Memory B cell (primary cell): ENCODE measurements at places on chromosomes 5 and 9.

DNA sequence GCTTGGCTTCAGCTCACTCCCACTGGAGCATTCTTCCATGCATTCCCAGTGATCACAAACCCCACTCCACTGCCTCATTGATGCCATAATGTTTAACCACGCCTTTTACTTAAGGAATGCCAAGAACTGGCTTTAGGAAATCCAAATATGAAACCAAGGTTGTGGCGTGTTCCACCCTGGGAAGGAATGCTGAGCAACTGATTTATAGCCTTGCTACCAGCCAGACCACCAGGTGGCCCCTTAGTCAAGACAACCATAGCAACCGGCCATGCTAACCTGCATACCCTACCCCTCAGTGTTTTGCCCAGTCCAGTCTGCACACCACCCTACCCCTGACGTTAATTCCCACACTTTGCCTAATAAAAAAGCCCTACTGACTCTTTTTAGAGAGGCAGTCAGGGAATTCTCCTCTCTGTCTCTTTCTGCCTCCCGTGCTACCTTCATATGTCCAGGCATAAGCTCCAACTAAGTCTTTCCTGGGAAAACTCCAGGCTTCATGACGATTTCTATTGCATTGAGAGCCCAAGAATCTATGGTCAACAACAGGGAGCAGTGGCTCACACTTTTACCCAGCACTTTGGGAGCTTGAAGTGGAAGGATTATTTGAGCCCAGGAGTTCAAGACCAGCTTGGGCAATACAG, 27.0 kb upstream of the PRRC2B start:
- no peak for DNase-seq

- no peak for DNase-seq
Measured at GRCh38 chr5:100840789-100841188, 62.3 kb downstream of the ST8SIA4 start.

DNA sequence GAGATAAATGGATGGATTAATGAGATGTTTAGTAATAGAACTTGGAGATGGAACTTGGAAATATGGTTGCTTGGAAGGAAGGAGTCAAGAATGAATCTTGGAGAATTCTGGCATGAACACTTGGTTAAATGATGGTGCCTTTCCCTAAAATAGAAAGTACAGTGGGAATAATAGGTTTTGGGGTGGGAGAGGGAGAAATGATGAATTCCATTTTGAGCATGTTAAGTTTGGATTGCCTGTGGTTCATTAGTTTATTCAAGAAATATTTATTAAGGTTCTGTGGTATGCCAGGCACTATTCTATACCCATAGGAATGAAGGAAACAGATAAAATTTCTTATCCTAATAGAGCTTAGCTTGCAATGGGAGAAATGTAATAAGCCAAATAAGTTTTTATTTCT, 58.4 kb downstream of the PBX3 start:
- DNase-seq = no peak

DNA sequence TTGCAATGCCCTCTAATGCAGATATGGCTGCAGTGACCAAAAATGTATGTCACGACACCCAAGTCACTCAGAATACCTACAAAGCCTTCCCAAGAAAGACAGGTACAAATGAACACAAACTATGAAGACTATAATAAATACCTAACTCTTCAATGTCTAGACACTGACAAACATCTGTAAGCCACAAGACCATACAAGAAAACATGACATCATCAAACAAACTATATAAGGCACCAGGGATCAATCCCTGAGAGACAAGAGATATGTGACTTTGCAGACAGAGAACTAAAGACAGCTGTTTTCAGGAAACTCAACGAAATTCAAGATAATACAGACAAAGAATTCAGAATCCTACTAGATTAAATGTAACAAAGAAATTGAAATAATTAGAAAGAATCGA, 603.7 kb downstream of the CDH9 start:
- DNase-seq = no peak

DNA sequence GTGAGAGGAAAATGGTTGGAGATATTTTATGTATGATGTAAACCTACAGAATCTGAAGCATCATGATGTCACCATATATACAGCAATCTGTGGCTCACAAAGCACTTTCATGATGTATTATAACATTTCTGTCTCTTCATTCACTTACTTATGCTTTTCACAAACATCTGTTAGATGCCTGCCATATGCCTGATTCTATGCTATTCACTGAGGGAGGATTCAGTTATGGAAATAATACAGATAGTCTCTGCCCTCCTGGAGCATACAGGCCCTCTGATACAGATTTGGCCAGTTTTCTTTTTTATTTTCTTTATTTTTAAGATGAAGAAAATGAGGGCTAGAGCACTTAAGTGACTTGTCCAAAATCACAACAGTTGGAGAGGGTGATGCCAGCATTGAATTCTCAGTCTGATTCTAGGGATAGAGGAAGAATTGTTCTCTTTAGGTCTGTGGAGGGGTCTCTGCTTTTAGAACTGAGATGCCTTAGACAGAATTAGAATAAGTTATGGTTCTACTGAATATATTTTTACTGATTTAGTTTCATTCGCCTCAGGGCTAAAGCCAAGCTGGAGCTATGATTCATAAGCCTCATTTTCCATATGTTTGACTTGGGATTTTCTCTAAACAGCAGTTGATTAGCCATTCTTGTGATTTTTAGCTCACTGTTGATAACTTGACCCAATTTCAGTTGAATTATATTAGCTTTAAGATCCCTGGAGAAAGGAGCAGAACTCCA, 636.4 kb downstream of the PRELID2 start:
- DNase-seq = no peak

DNA sequence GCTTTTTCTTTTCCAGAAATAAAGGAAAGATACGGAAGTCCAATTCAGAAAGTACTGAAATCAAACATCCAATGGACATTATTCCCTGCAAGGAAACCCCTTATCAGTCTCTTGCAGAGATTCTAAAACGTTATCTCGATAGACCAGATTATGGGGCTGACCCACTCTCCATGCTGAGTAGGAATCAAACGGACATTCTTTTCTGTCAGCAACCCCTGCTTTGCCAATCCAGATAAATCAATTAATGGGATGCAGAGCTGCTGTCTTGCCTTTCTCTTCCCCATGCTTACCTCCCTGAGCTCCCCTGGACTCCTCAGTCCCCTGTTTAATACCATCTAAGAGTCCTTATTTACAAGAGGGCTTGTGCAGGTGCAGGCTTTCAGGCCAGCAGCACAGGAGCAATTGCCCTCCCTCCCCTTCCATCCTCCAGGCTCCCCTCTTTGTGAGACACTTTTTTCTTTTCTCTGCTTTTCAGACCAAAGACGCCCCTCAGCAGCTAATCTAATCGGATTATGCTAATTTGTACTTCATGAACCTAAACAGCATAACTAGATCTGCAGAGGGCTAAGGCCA, 14.2 kb downstream of the TAL2 start:
- DNase-seq = no peak

- no peak for DNase-seq
Measured at GRCh38 chr5:516338-516925, 7.8 kb downstream of the SLC9A3 start.

GRCh38 chr5:33470544-33470943, 29.8 kb downstream of the TARS1 start:
- DNase-seq = no peak

DNA sequence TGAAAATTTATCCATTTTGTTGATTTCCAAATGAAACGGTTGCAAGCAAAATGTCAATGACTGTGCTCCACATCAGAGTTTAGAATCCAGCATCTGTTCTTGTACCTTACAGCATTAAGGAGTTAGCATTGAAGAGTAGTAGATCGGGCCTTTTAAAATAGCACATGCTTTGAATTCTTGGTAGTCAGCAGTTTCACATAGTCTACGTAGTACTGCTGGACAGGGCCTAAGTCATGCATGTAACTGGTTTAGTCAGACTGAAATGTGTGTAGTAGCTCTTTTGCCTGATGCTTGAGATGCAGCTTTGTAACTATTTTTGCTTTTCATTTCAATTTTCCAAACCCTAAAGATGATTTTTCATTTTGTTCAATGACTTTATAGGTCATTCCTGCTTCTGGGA, 19.8 kb downstream of the LECT2 start:
- DNase-seq = no peak

GRCh38 chr9:134741846-134742245, 100.2 kb downstream of the COL5A1 start:
- DNase-seq = no peak

GRCh38 chr9:133505186-133505830, 19.5 kb downstream of the MYMK start:
- DNase-seq = no peak

DNA sequence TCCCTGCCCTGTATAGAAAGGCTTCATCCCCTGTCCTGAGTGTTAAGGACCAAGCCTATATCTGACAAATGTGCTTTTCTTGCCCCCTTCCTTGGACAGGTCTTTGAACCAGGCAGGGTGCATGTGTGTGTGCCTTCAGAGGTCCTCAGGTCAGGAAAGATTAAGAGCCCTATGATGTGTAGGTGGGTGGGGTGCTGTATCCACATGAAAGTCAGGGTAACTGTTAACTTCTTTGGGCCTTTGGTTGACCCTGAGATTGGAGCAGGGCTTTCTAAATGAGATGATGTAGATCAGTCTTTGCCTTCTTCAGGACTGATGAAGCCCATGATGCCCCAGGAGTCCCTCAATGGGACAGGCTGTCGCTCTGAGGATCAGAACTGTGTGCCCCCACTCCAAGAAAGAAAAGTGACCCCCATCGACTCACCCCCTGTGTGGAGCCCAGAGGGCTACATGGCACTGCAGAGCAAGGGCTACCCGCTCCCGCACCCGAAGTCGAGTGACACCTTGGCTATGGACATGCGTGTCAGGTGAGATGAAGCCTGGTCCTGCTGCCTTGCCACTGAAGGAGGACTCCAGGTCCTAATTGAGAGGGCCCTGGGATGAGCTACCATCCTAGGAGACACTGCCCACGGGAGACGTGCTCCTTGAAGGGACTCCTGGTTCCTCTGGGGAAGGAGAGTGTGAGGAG, 29.4 kb upstream of the POMT1 start:
- DNase-seq = no peak

GRCh38 chr5:72107901-72108201, 576 bp downstream of the MAP1B start:
- DNase-seq = no peak

- no peak for DNase-seq
Measured at GRCh38 chr5:124343451-124343867, 403.0 kb downstream of the ZNF608 start.

- DNase-seq = no peak
Measured at GRCh38 chr5:122200450-122200849, 71.1 kb downstream of the ZNF474 start.

DNA sequence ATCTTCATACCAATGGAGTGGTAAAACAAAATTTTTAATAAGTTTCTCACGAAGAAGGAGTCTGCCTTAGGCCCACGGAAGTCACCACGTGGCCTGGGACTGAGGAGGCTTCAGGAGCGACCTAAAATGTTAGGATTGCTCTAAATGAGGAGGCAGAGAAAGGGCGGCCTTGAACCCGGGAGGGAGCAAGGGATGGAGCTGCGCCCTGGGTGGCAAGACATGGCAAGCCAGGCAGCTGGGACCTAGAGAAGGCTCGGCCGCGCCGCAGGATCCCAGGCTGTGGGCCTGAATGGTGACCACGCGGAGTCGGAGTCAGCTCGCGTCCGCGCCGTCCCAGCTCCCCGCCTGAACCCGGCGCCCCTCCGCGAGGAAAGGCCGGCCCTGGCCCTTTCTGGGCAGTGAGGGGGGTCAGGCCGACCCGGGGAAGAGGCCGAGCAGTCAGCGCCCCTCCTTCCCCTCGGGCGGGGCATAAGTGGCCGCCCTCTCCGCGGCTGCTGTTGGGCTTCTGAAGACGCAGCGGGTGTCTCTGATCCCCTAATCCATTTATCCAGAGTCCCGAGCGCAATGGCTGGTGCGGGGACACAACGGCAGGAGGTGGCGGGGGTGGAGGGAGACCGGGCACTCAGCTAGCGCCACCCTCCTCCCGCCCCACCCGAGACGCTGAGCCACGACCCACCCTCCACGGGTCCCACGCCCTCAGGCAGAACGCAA, 10.6 kb downstream of the IRX1 start:
- DNase-seq = no peak

DNA sequence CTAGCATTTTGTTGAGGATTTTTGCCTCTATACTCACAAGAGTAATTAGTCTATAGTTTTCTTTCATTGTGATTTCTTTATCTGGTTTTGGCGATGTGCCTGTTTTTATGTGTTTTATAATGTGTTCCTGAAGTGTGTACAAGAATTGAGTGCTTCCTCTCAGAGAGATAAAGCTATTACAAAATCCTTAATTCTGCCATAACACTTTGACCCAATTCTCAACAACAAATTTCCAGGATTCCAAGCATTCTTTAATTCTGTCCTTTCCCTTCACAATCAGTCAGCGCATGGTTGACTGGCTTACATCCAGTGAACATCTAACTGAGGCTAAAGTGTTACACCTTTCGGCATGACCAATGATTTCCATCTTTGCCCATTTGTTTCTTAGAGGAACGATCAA, 282.9 kb upstream of the MVB12B start:
- no peak for DNase-seq

GRCh38 chr9:99354104-99354503, 132.0 kb downstream of the SEC61B start:
- DNase-seq = no peak

GRCh38 chr5:4561403-4561802, 578.7 kb upstream of the ADAMTS16 start:
- DNase-seq = no peak

- no peak for DNase-seq
Measured at GRCh38 chr5:61256474-61256873, 75.6 kb upstream of the ZSWIM6 start.

DNA sequence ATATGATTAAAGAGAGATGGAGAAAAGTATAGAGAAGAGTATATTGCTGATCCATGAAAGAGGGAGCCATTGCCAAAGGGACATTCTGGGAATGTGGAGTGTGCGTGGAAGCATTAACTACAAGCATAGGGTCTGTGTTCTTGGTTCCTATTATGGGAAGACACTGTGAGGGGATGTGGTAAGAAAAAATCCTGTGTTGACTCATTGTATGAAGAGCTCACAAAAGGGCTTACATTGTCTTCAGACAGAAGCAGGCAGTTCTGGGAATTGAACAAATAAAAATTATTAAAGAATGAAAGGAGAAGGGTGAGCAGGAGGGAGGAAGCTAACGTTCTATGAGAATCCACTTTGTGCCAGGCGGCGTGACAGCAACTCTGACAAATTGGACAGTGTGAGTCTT, 250.4 kb upstream of the CHD1 start:
- DNase-seq = no peak

- DNase-seq = no peak
Measured at GRCh38 chr5:157835041-157835440, 23.9 kb downstream of the CLINT1 start.

DNA sequence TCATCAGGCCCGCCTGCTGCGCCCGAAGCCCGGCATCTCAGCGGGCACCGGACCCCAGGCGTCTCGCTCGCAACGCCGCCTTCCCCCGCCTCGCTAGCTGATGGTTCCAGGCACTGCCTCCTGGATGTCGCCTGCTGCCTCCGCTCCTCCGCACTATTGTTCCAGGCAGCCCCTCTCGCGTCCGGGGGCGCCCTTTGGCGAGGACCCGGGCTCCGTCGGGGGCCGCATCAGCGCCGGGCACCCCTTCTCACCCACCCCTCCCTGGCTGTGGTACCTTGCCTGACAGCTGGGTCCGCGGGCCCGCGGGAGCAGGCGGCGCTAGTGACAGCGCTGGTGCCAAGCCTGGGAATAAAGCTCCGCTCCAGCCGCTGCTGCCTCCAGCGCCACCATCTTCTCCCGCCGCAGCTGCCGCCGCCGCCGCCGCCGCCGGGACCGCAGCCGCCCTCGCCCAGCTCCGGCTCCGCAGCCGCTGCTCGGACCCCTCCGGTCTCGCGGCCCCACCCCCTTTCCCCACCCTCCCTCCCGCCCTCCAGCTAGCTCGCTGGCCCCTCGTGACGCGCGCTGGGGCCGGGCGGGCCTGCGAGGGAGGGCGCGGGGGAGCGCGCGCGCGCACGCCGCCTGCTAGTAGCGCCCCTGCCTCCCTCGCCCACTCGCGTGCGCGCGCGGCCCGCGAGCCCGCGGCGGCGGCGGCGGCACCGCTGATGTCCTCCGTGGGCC, at the start of gene APBA1:
Gene APBA1 (minus strand): TSS at position 493 of the 717 bp plus-strand sequence.
- DNase-seq = peak; percentile 22
